Kidney (tissue), 22 donors: ENCODE measurements at places on chromosomes 13 and 19. TPM values are rescaled to one million over a fixed set of nuclear protein-coding genes. Genes with fewer than 3 reads are reported as not detected.

Gene MUC16
- not detected for polyA plus RNA-seq

Gene EFNA2
- polyA plus RNA-seq: not detected

Gene ZNF536
- 0.19 TPM for polyA plus RNA-seq

Gene ARHGAP33
- polyA plus RNA-seq: 5.6 TPM

Gene ZNF442
- polyA plus RNA-seq: 2.1 TPM

Gene UBAC2
- 77.5 TPM for polyA plus RNA-seq

Gene CLIP3
- polyA plus RNA-seq: 12.3 TPM

Gene EPSTI1
- 11.2 TPM for polyA plus RNA-seq

- DNase-seq: peak; percentile 85
These were observed 4.2 kb downstream of the MRI1 start for GRCh38 chr19:13768510-13768909.

- no peak for DNase-seq
These were observed 63.7 kb downstream of the UBL3 start for GRCh38 chr13:29786698-29787097.

DNA sequence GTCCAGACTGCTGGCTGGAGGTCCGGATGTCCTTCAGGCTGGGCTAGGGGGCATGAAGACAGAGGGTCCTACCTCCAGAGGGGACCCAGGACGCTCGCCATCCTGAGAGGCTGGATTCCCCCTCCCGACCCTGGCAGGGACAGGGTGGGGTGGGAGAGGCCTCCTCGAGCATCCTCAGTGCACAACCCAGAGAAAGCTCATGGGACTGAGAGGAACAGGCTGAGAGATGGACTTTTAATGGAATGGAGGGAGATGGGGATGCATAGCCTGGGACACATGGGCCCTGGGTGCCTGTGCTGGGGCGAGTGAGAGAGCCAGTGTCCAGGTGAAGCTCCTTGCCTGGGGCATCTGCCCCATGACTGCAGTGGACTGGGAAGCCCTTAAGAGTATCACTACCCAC is 3.1 kb downstream of the ACTL9 start:
- no peak for DNase-seq

DNA sequence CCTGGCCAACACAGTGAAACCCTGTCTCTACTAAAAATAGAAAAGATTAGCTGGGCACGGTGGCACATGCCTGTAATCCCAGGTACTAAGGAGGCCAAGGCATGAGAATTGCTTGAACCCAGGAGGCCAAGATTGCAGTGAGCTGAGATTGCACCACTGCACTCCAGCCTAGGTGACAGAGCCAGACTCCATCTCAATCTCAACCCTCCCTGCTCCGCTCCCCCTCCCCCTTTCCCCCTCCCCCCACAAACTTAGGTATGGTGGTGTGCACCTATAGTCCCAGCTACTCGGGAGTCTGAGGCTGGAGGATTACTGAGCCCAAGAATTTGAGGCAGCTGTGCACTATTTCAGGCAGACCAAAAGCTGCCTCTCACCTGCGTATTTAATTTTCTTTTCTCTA is 21.6 kb upstream of the RNF113B start:
- no peak for DNase-seq

DNA sequence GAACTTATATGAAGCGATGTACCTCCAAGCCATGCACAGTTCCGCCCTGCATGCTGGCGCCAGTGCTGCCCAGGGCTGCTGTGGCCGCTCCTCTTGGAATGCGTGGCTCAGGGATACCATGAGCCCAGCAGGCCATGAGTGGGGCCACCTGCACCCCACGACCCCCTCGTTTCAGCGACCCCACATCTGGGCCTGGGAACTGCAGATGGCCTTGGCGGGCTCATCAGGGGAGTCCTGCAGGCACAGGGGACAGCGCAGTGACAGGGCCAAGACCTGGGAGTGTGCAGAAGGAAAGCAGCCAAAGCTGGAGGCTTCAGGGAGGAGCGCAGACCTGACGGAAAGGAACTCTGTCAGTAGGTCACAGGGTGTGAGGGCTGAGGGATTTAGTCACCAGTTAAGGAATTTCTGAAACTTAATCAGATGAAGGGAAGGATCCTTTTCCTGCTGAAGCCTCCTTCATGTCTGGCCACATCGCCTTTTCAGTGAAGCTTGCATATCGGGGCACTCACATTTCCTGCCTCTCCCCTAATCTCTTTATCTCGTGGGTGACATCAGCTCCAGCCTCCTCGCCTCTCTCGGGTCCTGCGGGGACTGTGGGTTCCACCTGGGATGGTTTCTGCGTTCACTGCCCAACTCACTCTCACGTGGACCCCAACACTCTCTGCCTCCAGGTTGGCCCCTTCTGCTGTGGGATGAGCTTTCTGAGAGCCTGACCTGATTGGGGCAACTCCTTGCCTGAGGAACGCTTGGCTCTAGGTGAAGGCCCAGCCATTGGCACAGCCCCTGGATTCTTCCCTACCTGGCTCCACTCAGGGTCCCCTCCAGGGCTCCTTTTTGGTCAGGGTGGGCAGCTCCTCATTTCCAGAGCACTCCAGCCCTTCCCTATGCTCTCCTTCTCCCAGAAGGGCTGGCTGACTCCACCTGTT is 123.5 kb downstream of the CRYL1 start:
- no peak for DNase-seq

- DNase-seq: no peak
These were observed 1.2 kb downstream of the GARRE1 start for GRCh38 chr19:34255546-34255945.

DNA sequence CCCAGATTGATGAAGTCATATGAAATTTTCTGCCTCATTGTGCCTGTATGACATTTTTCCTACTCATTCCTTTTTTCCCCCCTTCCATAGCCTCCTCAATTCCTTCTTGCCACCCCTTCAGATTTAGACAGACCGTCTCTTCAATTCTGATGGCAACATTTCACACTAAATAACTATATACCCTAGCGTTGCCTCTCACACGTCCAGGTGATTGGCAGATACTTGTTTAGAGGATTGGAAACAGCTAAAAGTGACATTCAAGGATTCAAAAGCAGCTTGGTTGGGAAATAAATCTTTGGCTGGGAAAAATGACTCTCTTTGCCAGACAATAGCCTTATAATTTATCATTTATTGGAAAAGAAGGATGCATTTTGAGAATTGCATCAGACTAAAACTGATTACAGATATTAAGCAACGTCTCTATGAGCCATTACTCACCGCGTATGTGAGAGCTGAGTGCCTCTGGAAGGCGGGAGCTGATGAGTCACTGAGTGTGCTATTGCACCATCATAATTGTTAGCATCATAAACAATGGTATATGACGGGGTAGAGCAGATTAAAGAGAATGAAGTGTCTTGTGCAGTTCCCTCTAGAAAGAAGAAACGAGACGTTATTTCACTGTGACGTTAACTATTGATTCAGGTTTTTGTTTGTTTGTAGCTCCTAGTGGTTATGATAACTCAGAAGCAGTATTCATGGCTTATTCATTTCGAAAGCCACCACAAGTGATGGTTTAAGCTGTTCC is 61.1 kb upstream of the FAM216B start:
- DNase-seq: no peak

- no peak for DNase-seq
These were observed 37.8 kb downstream of the ELF1 start for GRCh38 chr13:40981361-40981760.

DNA sequence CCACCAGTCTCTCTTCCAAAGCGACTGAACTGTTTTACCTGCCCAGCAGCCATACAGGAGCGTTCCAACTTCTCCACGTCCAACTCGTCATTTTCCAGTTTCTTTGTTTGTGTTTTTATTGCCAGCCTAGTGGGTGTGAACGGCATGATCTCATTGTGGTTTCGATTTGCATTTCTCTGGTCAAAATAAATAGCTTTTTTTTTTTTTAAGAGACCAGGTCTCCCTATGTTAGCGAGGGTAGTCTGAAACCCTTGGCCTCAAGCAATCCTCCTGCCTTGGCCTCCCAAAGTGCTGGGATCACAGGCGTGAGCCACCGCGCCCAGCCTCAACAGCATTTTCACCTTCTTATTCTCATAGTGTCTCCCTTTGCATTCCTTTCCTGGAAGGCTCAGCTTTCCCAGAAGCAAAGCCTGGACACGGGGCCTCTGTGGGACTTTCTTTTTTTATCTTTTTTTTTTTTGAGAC is 4.2 kb upstream of the JSRP1 start:
- no peak for DNase-seq

- no peak for DNase-seq
These were observed 7.5 kb upstream of the MPV17L2 start for GRCh38 chr19:18185538-18185937.

GRCh38 chr19:39082745-39083598 is 1.2 kb upstream of the ACP7 start:
- DNase-seq: no peak

GRCh38 chr13:25776722-25777121 is 275.1 kb downstream of the SHISA2 start:
- DNase-seq: no peak

DNA sequence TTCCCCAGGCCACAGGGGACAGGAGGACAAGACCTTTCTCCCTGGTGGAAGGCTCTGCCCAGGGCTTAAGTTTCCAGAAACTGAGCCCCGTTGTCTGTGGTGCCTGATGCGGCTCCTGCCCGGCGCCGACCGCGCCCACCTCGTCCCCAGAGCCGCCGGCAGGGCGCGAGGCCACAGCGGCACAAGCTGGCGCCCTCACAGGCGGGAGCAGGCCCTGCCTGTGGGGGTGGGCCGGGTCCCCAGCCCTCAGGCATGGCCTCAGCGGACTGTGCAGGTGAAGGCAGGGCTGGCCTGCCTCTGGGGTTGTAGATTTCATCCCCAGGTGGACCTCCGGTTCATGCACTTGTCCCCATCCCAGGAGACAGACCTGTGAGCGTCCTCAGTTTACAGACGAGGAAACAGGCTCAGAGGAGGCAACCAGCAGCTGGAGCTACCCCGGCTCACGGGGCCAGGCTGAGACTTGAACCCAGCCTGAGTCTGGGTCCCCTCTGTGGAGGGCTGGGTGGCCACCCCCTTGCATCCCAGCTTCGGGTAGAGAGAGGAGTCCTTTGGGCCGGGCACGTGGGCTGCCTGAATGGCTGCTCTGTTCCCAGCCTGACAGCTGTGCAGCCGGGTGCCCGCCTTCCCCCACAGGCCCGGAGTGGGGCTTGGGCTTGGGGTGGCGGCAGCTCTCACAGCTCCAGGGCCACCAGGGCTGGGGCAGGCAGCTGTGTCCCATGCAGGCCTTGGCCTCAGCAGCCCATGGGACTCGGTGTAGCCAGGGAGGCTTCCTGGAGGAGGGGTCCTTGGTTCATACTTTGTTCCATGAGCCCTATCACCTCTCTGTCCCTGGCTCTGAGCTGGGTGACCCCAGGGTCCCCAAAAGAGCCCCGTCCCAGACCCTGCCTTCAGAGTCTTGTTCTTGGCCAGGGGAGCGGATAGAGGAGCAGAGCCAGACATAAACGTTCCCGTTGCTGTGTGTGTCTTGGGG is 26.8 kb downstream of the PIAS4 start:
- no peak for DNase-seq

GRCh38 chr19:19418555-19419260 is 13.2 kb downstream of the GATAD2A start:
- DNase-seq: no peak

DNA sequence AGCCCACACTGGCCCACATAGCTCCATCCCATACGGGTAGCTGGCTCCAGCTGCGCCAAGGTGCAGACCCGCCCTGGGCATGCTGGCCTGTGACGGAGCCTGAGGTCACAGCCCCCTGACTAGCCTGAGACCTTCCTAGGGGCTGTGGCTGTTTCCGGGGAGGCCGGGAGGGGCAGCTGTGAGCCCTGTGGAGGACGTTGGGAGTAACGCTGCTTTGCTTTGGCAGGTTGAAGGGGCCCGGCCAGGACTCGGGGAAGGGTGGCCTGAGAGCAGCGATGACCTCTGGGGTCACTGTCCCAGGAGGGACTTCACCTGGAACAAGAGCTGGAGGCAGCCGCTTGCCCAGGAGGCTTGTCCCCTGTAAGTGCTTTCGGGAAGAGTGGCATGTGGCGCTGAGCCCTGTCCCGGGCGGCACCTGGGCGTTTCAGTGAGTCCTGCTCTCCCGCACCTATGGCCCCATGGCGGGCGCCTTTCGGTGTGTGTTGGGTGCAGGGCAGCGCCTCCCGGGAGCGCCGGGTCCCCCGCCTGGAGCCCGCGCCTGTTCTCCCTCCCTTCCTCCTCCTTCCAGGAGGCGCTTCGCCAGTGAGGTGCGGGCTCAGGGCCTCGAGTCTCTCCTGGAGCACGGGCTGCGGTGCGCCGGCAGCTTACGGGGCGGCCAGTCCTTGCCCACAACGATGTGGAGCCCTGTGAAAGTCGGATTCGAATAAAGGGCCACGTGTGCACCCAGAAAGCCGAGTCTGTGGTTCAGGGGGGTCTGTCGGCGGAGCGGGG is 1.1 kb upstream of the FAM174C start:
- DNase-seq: no peak

DNA sequence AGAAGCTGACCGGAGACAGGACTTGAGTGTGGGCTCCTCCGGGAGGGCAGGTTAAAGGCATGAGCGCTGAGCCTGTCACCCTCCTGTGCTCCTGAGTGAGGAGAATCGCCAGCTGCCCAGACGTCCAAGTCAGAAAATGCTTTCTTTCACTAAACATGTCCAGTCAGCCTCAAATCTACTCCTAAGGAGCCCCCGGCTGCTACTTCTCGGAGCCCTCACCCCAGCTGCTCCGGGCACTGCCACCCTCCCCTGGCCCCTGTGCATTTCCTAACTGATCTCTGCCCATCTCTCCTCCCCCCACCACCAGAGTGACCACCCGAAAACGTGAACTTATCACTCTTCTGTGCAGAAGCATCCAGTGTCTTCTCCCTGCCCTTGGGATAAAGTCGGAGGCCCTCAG is 277.5 kb upstream of the SOX1 start:
- no peak for DNase-seq

DNA sequence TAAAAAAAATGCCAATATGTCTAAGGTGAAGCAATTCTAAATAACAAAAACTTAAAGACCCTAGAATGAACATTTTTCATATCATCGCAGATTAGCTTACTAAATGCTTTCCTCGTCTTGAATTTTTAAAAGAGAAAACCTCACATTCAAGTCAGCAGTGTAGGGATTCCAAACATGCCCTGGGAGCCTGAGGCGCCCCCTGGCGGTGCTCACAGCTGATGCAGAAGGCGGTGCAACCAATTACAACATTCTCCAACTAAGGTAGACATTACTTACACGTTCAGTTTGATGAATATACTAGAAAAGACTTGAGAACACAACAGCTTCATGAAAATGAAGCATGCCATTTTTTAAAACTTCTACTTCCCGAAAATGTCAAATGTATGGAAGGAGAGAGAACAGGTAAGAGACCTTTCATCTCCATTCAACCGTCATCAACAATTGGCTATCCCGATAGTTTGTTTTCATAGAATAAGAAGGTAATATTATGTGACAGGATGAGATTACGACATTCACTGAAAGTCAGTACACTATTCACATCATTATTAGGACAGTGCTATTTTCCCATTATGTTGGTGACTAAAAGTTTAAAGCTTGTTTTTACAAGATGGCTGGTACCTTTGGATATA is 304.4 kb downstream of the DCLK1 start:
- DNase-seq: no peak
